ENCODE measurements at places on chromosomes 11 and 22.

DNA sequence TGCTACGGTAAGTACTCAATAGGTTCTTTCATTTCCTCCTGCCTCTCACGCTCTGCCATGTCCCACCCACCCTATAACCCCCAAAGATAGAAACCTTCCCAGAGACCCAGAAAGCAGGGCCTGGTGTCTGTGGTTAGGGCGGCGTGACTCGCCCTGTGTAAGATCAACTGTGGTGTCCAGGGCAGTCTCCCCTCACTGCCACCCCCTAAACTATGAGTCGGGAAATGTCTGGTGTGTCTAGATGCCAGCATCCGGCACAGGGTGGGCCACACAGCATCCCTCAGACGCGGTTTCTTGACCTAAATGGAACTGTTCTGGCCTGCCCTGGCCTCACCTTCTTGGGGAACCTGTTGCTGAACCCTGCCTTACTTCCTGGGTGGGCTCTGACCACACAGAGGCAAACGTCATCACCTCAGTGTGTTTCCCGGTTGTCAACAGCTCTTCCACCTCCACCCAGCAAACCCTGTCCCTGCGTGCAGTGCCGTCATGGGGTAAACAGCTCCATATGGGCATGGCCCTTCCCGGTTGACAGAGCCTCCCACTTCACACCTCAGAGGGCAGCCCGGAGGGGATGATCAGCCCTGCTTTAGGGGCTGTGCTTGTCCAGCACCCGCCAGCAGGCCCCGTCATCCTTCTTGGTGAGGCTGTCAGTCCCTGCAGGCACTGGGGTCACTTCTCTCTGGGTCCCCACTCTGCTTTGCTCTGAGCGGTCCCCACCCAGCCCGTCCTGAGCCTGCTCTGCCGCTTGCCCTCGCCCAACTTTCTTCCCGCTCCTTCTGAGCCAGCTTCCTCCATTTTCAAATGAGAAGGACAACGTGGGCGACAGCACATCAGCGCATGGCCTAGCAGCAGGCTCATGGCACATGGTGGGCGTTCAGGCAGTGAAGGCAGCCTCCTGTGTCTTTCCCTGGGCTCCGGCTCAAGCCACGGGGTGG is 6.0 kb downstream of the WNT11 start:
- DNase-seq: no peak

- DNase-seq: no peak
Measured at GRCh38 chr22:27629908-27630673, 171.5 kb downstream of the MN1 start.

- no peak for DNase-seq
Measured at GRCh38 chr11:72782081-72782920, 11.5 kb downstream of the STARD10 start.

DNA sequence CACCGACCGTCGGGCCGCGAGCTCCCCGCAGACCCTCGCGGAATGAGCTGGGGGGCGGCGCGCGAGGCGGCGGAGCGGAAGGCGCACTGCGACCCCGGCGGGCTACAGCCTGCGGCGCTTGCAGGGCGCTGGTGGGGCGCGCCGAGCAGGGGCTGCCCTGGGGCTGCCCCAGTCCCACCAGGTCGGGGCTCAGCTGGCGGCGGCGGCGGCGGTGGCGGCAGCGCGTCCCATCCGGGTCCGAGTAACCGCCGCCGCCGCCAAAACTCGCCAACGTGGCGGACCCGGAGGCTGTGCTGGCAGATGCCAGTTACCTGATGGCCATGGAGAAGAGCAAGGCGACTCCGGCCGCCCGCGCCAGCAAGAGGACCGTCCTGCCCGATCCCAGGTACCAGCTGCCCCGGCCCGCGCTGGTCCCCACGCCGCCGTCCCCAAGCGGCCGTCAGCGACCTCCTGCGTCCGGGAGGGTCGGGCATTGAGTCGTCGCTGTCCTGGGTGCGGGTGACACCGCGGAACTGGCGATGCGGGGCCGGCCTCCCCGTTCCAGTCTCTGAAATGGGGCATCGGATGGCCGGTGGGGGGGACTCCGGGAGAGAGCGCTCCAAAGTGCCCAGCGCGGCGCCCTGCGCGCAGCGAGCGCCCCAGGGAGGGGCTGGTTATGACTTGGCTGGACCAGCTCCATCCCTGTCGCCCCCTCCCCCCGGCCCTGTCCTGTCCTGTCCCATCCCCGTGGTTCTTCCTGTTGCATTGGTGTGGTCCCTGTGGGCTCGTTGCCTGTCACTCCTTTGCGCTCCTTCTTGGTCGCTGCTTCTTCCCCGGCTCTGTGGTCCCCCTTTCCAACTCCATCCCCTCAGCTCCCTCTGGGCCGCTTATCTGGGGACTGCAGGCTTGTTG is 63.5 kb downstream of the CRYBB2 start:
- DNase-seq: no peak

DNA sequence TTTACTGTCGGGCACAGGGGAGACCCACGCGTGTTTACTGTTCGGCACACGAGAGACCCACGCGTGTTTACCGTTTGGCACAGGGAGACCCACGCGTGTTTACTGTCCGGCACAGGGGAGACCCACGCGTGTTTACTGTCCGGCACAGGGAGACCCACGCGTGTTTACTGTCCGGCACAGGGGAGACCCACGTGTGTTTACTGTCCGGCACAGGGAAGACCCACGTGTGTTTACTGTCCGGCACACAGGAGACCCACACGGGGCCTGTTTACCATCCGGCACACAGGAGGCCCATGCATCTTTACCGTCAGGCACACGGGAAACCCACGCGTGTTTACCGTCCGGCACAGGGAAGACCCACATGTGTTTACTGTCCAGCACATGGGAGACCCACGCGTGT is 525.1 kb downstream of the BRD1 start:
- DNase-seq: no peak

All from esophagus squamous epithelium (tissue), 5 donors.